Ureter (tissue), 1 donor: ENCODE measurements at places on chromosomes 3 and 15. TPM values are rescaled to one million over a fixed set of nuclear protein-coding genes. Genes with fewer than 3 reads are reported as not detected.

DNA sequence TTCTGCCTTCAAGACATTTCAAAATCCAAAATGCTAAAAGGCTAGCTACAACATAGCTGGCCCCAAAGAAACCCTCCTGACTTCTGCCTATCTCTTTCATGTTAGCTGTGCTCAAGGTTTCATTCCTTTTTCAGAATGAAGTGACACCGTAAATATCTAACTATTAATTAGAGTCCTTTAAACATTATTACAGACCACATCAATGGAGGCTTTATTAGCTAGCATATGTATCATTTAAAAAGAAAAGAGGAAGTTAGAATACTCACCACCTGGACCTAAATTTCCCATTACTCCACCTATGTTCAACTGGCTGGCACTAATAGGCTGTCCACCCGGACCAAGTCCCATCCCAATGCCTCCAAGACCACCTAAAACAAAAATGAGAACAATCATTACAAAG, 24.6 kb downstream of the MYEF2 start:
- no peak for DNase-seq

Gene ROBO1
- 38.8 TPM for total RNA-seq

DNA sequence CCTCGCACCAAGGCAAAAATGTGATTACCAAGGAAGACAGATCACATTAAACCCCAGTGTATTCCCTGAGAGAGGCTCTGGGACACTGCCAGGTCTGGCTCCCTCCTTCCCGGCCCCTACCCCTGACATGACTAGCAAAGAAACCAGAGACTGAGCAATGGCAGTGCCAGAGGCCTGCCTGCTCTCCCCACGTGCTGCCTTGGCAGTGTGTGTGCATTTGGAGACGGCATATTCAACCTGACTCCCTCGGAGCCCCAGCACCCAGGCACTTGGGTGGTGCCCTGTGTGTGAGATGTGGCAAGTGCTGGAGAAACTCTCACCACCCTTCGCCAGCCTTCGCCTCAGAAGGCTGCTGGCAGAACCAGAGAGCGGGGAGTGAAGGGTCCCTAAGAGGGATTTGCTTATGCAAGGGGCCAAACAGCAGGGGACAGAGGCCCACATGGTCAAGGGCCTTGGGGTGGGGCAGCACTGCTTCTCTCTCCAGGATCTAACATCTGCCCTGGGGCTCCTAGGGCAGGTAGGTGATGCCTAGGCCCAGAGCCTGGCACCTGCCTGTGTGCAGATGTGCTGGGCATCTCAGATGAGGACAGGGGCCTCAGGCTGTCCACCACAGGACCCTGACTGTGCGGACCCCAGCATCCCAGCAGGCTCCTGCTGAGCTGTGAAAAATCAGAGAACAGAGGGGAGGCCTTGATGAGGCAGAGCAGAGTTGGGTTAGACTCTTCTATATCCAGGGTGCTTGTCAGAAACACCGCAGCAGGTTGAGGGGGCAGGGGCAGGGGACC, 23.6 kb upstream of the PLXNA1 start:
- DNase-seq: no peak

DNA sequence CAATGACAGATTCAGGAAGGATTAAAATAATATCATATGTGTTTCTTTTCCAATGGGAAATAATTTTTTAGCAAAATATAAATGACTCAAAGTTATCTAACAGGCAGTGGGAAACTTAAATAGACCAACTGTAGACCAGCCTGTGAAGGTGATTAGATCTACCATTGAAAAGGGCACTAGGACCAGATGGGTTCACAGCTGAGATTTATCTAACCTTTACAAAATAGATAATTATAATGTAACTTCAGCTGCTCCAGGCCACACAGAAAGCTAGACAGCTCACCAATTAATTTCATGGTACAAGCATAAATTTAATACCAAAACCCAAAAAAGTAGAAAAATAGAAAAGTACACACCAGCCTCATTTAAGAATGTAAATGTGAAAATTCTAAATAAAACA, 240.4 kb upstream of the MRPL3 start:
- no peak for DNase-seq

Gene AGTR1
- 4.6 TPM for total RNA-seq

- DNase-seq: peak; percentile 90
Observed at GRCh38 chr3:50163572-50164455, 8.7 kb downstream of the SEMA3F start.

DNA sequence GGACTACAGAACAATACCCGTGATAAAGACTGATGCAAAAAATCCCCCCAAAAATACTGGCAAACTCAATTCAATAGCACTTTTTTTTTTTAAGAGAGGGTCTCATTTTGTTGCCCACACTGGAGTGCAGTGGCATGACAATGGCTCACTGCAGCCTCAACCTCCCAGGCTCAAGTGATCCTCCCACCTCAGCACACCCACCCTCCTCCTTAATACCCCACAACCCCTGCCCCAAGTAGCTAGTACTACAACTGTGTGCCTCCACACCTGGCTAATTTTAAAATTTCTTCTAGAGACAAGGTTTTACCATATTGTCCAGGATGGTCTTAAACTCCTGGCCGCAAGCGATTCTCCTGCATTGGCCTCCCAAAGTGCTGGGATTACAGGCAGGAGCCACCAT, 11.4 kb downstream of the TOP2B start:
- no peak for DNase-seq

Gene UBE2Q2
- total RNA-seq: 29.1 TPM

- DNase-seq: no peak
Observed at GRCh38 chr15:42737529-42738328, 801 bp upstream of the CDAN1 start.

- no peak for DNase-seq
Observed at GRCh38 chr3:115638991-115639390, 15.7 kb downstream of the GAP43 start.
